Breast epithelium (tissue), 4 donors: ENCODE measurements at places on chromosomes 7 and 10. TPM values are rescaled to one million over a fixed set of nuclear protein-coding genes. Genes with fewer than 3 reads are reported as not detected.

DNA sequence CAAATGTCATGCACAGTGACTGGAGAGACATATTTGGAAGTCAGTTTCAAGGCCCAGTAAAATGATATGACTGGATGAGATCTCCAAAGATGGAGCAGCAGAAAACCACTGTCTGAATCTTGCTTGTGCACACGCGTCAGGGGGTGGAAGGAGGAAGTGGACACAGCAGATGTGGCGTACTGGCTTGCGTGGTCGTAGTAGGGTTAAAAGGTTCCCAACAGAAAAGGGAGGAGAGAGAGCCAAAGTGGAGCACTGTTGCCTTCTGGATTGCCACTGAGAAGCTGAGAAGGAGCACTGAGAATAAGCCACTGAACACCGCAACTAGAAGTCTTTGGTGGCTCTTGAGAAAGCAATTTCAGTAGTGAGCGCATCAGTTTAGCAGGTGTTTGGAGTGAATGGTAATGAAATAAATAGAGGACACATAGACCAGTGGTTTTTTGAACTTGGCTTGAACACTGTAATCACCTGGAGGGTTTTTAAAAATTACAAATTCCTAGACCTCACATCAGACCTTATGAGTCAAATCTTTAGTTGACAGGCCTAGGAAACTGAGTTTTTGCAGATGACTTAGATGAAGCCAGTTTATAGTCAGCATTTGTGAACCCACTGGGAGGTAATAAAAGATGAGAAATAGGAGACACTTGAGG lies 227.3 kb downstream of the PTEN start:
- no peak overlapping the region for H3K4me3 ChIP-seq
- H3K27me3 ChIP-seq = no peaks in the 10 kb centered on the region
- no peak overlapping the region for H3K27ac ChIP-seq
- H3K36me3 ChIP-seq = no peaks in the 10 kb centered on the region
- H3K4me1 ChIP-seq = no peaks in the 10 kb centered on the region

- peaks cover 5% of the 10 kb centered on the region for H3K27me3 ChIP-seq
- no peak for DNase-seq
- no peak overlapping the region for H3K27ac ChIP-seq
- no peak overlapping the region for H3K4me3 ChIP-seq
These were observed 54.8 kb downstream of the MICALL2 start for GRCh38 chr7:1404460-1404809.

DNA sequence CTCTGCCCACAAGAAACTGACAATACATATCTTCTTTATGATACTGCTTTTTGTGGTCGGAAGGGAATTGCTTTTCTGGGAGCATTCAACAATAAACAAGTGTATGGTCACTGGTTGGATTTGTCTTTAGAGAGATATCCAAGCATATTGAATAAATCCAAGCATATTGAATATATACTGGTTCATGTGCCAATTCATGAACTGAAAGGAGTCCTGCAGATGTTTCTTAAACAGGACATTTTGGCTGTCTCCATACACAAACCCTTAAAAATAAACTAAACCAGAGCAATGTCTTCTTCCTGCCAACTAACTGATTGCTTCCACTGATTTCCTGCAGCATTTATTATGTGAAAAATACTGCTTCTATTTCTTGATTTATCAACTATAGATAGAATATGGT lies 173.9 kb downstream of the FOXP2 start:
- DNase-seq = no peak
- no peaks in the 10 kb centered on the region for H3K4me1 ChIP-seq
- no peaks in the 10 kb centered on the region for H3K27me3 ChIP-seq
- no peak overlapping the region for H3K27ac ChIP-seq
- H3K36me3 ChIP-seq = no peaks in the 10 kb centered on the region
- H3K4me3 ChIP-seq = no peak overlapping the region

- H3K4me1 ChIP-seq = no peaks in the 10 kb centered on the region
- H3K4me3 ChIP-seq = no peak overlapping the region
- no peaks in the 10 kb centered on the region for H3K27me3 ChIP-seq
- H3K36me3 ChIP-seq = no peaks in the 10 kb centered on the region
- DNase-seq = no peak
These were observed 438.6 kb downstream of the TNS3 start for GRCh38 chr7:47143339-47143738.

Gene SPDYE16
- total RNA-seq = 0.73 TPM

Gene GCK
- total RNA-seq = not detected
